ENCODE measurements at places on chromosomes 16 and 17.

DNA sequence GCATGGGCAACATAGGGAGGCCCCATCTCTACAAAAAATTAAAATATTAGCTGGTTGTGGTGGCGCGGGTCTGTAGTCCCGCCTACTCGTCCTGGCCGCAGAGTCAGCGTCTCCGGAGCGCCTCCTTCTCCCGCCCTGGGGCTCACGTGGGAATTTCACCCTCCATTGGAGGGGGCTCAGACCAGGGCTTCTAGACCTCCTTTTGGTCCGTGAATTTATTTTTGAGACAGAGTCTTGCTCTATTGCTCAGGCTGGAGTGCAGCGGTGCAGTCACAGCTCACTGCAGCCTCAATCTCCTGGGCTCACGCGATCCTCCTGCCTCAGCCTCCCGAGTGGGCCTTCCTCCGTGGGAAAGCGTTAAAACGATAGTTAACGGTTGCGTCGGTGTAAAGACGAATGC is 394 bp upstream of the NME4 start:
- no peak for DNase-seq

DNA sequence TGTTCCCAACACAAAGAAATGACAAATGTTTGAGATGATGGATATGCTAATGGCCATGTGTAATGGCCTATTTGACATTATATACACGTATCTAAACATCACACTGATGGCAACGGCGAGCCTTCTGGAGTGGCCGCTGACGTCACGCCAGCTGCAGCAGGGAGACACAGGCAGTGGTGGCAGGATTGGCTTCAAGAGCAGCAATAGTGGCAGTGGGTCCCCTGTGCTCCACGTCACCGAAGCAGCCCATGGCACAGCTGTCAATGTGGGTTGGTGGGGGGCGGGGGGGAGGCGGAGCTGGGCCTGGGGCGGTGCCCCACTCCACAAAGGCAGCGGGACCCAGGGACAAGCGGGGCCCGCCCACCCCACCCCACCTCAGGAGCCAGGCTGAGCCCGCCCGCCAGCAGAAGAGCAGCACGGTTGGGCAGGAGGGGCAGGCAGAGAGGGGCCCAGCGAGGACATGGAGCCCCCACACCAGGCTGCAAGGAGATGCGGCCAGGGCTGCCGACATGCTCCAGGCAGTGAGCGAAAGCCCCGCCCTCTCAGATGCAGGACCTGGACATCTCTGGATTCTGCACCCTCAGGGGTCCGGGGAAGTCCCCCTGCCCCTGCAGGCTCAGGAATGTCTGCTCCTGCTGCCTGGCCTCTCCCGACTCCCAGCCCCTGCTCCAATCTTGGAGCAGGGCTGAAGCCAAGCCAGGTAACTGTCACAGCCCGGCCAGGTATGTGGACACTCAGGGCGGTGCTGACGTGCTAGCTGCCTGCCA is 64.6 kb downstream of the USP32 start:
- no peak for DNase-seq

DNA sequence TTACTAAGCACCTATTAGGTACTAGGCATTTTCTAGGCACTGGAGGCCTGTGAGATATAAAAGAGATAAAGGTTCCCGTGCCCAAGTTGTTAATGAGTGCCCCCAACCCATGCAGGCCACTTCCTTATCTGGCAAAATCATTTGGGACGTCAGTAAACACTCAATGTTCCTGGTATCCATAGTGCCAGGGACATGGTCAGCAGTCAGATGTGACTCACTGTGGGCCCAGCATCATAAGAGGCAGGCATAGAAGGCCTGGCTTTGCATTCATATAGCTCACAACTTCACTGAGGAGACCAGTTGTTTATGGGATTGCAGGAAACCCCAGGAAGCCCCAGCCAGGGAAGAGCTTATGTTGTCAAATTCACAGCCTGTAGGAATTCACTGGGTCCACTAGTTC is 81.1 kb downstream of the MRC2 start:
- no peak for DNase-seq

GRCh38 chr16:57638381-57638780 is 10.0 kb downstream of the ADGRG1 start:
- no peak for DNase-seq

GRCh38 chr16:17972460-17972943 is 364.0 kb downstream of the NPIPA8 start:
- DNase-seq, result no peak

GRCh38 chr17:61659437-61659836 is 68.4 kb upstream of the NACA2 start:
- DNase-seq, result no peak

DNA sequence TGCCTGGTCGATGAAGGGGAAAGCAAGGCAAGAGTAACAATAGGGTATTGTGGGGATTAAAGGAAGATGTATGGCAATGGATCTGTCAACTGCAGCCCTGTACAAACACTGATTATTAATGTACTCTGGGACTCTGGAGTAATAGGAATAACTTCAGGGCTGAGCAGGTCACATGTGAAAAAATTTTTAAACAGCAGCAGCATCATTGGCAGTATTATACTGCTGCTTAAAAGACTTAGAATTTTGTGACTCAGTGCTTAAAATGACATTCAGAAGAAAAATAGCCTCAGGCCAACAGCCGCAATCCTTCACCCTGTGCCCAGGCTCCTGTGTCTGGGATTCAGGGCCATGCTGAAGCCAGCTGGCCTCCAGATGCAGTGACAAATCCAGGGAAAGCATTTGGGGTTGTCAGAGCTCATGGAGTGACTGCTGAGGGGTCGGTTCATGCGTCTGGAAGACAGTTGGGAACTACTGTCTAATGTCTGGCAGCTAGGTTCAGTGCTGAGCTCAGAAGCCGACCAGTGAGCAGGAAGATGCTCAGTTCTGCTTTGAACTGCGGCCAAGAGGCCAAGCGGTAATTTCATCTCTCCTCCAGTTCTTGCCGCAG is 22.2 kb downstream of the TEX2 start:
- DNase-seq, result no peak

DNA sequence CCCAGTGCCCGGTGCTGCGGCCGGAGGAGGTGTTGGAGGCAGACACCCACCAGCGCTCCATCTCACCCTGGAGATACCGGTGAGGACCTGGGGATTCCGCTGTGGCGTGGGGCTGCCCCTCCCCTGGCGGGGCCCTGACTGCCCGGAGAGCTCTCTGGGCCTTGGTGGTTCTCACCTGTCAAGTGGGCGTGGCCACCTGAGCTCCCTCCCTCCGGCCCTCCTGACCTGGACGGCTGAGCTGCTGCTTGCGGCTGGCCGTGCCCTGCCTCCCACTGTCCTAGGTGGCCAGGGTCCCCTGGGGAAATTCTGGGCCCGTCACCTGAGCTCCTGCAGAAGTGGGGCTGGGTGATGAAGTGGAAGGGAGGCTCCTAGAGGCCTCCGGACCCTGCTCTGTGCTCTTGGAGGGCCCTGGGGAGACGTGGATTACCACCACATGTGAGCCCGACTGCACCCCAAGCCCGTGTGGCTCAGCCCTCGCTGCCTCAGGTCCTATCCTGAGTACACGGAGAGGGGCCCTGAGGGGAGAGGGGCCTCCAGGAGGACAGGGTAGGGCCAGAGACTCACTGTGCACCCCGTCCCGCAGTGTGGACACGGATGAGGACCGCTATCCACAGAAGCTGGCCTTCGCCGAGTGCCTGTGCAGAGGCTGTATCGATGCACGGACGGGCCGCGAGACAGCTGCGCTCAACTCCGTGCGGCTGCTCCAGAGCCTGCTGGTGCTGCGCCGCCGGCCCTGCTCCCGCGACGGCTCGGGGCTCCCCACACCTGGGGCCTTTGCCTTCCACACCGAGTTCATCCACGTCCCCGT is 1.1 kb downstream of the IL17C start:
- no peak for DNase-seq

DNA sequence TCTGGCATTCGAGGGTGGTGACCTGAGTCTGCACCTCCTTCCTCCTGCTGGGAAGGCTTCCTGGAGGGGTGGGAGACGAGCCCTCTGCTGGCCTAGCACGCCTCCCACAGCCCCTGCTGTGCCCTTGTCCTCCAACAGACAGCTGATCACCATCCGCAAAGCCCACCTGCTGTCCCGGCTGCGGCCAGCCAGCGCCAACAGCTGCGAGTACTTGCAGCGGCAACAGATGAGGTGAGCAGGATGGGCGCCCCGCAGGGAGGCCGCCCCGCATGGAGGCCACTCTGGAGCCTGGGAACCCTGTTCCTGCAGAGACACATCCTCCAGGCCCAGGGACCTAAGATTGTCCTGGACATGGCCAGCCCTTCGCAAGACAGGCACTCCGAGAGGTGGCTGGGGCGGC is 21.6 kb downstream of the UBALD1 start:
- no peak for DNase-seq

- peak; percentile 90 for DNase-seq
These were observed 29.4 kb downstream of the HMOX2 start for GRCh38 chr16:4505356-4506147.

GRCh38 chr17:9672266-9672665 is 26.9 kb downstream of the USP43 start:
- DNase-seq, result no peak

GRCh38 chr16:3861808-3862451 is 18.6 kb downstream of the CREBBP start:
- no peak for DNase-seq

DNA sequence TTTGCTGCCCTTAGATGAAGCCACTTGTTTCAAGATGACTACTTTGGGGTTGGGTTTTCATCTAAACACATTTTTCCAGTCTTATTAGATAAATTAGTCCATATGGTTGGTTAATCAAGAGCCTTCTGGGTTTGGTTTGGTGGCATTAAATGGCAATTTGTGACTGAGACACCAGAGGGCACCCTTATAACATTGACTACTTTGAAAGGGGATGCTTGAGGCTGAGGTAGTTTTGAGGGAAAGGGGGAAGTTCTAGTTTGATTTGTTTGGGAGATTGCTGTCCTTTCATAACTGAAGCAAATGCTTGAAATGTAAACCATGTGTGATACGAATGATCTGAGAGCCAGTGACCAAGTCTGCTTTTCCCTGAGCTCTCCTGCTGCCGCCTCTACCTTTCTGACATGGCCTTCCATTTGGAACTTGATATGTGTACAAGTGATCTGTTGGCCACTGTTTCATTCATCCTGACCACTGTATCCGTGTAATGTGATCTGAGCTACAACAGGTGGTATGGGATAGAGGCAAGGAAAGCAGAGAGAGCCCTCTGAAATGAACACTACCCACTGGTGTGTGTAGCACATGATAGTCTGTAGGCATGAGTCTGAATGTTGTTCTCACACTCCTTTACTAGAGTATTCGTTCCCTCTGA is 5.8 kb upstream of the RARA start:
- DNase-seq, result peak; percentile 69
